ENCODE measurements at places on chromosomes 7 and 10.

GRCh38 chr10:4385231-4385870, 440.7 kb upstream of the AKR1E2 start:
- no peak for DNase-seq

- DNase-seq = no peak
Observed at GRCh38 chr7:44320141-44320540, 5.3 kb downstream of the CAMK2B start.

GRCh38 chr10:45515630-45516029, 141.6 kb downstream of the ALOX5 start:
- DNase-seq = no peak

DNA sequence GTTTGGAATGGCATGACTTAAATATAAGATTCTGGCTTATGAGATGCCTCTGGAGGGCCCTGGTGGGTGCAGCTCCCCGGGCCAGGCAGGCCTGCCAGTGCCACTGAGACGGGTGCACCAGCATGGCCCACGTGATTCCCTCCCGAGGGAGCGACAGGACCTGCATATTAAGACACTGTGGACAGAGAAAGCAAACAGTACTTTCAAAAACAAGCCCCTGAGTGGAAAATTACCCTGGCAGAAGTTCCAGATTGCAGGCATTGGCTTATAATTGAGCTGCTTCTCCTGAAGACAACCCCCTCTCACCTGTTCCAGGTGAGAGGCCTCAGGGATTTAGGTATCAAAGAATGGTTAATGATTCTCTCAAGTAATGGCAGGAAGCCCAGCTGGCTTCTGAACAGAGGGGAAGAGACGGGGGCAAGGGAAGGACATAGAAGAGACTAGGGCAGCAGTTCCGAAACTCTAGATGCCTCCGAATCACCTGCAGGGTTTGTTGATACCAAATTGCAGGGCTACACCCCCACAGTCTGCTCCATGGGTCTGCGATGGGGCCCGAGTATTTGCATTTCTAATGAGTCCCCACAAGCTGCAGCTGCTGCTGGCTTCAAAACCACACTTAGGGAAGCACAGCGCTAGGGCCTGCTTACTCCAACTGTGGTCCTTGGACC, 66.0 kb upstream of the DOCK1 start:
- DNase-seq = no peak

DNA sequence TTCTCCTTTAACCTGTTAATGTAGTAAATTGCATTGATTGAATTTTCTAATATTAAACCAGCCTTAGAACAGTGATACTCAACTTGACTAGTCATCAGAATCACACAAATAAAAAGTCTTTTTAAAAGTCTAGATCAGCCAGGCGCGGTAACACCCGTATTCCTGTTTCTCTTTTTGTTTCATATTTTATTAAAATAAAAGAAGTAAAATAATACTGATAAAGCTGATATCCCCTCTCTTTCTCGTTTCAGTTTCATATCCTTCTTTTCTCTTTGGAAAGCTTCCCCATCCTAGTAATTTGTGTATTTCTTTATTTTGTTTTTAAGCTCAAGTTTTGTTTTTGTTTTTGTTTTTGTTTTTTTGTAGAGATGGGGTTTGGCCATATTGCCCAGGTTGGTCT, 9.3 kb downstream of the SMO start:
- DNase-seq = no peak

DNA sequence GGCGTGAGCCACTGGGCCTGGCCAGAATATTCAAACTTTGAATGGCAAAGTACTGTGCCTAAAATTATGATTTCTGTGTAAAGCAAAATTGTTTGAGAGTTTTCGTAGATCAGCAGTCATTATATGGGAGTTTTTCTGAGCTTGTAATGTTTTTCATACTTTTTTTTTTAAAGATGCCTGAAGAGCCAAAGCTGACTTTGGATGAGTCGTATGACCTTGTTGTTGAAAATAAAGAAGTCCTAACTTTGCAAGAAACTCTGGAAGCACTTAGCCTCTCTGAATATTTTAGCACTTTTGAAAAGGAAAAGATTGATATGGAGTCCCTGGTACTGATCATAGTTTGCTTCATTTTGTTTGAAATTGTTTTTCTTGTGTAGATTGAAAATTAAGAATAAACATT, 26.7 kb downstream of the SEC23IP start:
- no peak for DNase-seq

DNA sequence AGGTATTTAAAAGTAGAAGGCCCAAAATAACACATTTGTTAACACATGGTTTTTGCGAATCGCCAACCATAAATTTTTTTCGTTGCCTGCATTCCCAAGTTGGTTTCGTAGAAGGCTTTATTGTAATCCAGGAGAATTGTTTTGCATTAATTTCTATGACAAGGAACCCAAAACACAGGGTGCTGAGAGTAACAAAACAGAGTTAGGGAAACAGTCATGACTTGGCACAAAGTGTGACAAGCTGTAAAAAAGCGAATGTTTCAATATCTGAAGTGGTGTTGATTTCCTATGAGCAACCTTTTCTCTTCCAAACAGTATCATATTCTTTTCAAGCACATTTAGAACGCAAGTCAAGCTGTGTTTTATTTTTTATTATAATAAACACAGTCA, 63.6 kb downstream of the C10orf67 start:
- DNase-seq = no peak

DNA sequence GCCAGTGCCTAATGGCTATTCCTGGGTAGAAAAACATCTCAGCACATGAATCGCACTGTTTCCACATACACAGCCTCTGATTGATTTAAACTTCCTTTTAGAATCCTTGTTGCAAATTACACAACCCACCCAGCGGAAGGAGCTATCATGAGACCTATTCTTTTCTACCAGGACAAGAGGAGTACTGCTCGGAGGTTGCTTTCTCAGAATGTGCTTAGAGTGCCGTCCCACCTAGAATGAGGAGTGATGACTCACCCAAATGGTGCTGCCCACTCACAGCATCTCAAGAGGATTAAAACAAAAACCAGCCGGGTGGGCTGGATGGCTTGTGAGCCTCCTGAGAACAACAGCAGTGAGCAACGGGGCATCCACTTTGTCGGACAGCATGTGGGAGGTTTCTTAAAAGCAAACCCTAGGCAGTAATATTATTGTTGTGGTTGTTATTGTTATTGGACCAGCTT, 128.9 kb downstream of the DGKI start:
- DNase-seq = no peak

DNA sequence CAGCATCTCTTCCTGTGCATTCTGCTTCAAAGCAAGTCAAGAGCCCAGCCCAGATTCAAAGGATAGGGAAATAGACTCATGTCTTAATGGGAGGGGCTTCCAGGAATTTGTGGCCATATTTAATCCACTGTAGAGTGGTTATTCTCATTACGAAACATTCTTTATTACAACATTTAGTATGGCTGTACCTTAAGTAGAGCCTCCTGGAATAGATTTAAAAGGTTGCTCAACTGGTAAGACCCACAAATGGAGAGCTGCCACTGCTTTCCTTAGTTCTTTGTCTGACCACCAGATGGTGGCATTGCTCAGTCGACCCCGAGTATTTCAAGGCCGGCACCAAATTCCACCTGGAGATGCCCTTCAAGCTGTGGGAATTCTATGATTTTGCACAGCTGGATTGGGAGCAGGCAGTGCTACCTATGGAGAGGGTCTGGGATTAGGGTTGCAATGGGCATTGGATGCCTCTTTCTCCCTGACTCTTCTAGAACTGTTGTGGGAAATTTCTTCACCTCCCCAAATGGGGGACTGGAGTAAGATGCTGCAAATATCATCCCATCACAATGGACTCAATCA, 102.2 kb downstream of the RBM20 start:
- no peak for DNase-seq

GRCh38 chr10:47287805-47288204, 12.2 kb upstream of the GDF10 start:
- no peak for DNase-seq

DNA sequence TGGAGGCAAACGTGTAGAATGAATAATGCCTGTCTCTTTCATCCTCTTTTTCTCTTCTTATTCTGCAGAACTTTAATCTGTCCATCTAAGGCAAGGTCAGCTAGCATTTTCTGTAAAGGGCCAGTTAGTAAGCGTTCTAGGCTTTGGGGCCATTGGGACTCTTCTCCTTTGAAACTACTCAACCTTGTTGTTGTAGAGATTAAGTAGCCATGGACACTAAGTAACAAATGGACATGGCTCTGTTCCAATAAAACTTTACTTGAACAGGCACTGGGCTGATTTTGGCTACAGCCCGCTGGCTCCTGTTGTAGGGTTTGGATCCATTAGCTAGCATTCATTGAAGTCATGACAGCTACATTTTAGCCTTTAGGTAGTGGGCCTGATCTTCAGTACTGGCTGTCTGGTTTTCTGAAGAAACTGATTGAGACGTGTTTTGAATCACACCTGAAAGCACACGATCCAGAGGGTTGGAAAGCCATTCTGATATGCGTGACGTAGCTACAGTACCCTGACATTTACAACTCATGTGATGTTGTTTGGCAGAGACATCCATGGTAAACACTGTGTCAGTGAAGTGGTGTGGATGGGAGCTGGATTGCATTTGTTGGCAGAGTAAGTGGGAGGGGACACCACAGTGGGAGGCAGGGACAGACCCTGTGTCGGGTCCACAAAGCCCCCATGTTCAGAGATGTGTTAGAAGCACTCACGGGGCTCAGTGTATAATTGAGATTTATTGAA, 92.5 kb downstream of the MTPN start:
- no peak for DNase-seq

DNA sequence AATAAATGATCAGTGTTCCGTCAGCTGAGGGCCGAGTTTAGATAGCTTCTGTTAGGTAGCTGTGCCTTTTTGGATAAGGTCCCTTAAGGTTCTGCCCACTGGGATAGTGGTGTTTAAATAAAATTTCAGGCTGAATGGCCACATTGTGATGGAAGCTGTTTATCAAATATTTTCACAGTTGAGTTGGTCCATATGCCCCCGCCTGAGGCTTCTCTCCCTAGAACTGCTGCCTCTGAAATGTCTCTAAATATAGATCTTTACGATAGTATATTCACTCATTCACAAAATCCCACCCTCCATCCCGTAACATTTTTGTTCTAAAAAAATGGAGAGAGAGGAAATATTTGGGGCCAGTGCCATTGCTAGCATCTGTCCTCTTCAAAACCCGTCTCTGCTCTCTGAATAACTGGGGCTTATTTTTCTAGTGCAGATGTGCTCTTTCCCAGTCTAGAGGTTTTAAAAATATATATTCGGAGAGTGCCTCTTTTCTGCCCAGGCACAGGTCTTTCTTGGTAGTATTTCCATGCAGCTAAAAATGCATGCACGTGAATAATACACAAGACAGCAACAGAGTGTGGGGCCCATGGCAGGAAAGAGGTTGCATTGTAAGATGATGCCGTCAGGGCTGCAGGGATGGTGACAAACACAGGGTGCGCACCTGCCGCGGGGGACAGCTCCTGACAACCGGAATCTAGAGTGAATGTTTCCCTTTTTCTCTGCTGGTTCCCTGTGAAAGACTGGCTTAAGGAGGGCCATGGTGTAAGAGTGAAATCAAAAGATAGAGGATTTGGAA, 105.4 kb upstream of the BTBD16 start:
- no peak for DNase-seq

DNA sequence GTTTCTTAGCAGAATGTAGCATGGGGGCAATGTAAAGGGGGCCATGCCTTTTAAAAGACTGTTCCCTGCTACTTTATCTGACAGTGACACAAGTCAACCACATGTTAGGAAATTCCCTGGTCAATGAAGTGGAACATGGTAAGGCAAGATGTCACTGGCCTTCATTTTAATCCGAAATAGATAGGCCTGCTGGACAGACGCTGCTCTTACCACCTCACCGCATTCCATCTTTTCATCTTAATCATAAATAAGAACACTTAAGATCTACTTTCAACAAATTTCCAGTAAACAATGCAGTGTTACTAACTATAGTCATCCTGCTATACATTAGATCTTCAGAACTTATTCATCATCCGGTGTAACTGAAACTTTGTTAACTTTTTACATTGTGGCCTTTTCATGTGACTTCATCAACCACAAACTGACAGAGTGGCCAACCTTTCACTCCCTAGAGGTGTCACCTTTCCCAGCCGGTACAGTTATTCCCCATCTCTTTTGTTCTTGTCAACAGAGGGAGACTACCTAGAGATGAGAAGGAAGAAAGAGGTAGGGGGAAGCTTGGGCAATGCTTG, 15.6 kb downstream of the ASB4 start:
- no peak for DNase-seq

GRCh38 chr7:80890426-80891258, 28.2 kb downstream of the SEMA3C start:
- DNase-seq = no peak

DNA sequence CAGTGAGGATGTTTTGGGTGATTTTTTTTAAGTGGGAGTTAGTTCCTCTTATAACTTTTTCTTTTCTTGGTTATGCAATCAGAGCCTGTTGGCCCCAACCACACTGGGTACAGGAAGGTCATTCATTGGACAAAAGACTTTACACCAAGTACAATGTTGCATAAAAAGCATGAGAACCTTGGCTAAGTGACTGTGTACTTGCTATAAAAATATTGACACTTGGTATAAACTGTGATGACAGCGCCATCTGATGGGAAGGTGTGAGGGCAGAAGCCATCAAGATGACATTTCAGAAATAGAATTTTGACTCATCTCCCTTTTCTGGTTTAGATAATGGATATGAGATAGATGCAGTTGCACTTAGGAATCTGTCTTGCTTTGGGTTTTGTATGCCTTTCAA, 126.4 kb upstream of the CCDC6 start:
- no peak for DNase-seq

DNA sequence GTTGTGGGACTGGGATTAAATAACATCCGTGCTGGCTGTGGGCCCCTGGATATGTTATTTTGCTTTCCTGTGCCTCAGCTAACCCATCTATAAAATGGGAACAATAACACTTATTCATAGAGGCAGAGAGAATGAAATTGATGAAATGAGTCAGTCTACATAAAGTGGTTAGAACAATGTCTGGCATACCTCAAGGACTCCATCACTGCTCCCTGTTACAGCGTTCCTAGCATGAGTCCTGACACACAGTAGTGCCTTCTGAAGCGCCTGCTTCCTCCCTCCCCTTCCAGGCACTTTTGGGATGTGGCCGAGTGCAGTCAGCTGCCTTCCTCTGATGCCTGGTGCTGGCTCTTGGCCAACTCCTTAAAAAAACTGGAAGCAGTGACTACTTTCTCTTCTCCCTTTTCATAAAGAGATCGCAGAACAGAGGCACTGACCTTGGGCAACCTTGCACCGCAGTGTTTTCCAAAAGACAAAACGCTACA, 108.4 kb upstream of the ZMIZ1 start:
- DNase-seq = peak; percentile 15

GRCh38 chr7:51249991-51250390, 66.6 kb downstream of the COBL start:
- no peak for DNase-seq

DNA sequence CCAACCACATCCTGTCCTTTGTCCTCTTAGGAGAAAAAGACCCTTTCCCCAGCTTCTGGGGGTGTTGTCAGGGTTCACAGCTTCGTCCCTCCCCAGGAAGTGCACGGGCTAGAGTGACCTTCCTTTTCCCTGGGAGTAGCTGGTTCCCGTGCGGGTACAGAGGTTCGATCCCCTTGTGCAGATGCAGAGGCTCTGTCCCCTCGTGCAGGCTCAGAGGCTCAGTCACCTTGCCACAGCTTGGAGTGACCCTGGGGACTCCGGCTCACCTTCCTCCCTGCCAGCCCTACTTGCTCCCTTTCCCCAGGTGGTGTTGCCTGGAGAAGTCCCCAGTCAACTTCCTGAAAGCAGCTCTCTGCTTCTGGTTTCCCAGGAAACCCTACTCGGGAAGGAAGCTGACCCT, 60.0 kb upstream of the TCERG1L start:
- DNase-seq = no peak

GRCh38 chr7:50978633-50979215, 196.0 kb upstream of the GRB10 start:
- no peak for DNase-seq
